ENCODE measurements at places on chromosomes 4 and X.

- DNase-seq, result no peak
These were observed 104.6 kb downstream of the NPFFR2 start for GRCh38 chr4:72136429-72136828.

DNA sequence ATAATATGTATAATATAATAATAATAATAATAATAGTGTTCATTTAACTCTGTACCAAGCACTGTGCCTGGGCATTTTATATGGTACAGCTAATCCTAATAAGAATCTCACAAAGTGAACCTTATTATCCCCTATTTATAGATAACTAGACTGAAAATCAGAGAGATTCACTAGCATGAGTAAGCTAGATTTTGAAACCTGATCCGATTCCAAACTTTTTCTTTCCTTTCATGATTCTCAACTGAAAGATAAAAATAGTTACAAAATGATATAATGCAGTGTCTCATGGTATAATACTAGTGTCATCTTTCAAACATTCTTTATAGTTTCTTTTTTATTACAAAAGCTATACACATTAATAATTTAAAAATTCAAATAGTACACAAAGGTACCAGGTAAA is 55.9 kb upstream of the RNF128 start:
- DNase-seq, result no peak

- no peak for DNase-seq
These were observed 17.1 kb upstream of the C1QTNF7 start for GRCh38 chr4:15410750-15411149.

- DNase-seq, result no peak
These were observed 108.2 kb downstream of the PCDH7 start for GRCh38 chr4:30828264-30828926.

DNA sequence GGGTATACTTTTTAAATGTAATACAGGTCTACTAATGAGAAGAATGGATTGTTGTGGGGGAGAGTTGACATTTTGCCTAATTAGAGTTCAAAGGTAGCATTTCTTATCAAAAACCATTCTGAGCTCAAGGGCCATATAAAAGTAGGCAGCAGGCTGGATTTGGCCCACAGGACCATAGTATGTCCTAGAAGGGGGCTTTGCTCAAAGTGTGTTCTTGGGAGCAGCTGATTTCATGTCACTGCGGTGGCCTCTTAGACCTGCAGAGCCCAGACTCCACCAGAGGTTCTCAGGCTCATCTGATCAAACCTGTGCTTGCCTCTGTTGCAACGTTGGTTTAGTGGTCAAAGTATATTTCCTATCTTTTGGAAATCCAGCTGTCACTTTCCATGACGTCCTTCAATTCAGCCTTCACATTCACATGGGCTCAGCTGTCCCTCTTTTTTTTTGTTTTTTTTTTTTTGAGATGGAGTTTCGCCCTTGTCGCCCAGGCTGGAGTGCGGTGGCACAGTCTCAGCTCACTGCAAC is 34.6 kb upstream of the TENM3 start:
- no peak for DNase-seq

DNA sequence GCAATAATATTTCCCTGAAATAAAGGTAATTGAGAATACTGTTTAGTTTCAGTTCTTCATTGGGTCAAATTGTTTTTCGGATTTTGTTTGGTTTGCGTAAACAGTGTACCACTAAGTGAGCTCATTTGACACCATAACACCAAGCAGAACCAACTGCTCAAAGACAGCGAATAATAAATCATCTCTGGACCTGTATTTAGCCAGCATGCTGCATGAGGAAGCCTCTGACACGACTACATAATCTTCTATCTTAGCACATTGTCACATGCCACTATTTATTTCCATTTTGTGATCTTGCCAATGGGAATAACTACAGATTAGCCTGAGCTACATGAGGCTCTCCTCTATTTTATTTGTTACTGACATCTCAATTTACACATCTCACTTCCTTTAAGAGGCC is 12.1 kb upstream of the PRKG2 start:
- DNase-seq, result no peak

GRCh38 chrX:3522101-3522650 is 175.7 kb upstream of the MXRA5 start:
- DNase-seq, result no peak

GRCh38 chr4:101331017-101331416 is 16.3 kb downstream of the PPP3CA start:
- DNase-seq, result no peak

Measured in activated CD4-positive, alpha-beta T cell treated with anti-CD3 and anti-CD28 coated beads for 24 hours (primary cell).